Breast epithelium (tissue), 4 donors: ENCODE measurements at places on chromosomes 1 and 21. TPM values are rescaled to one million over a fixed set of nuclear protein-coding genes. Genes with fewer than 3 reads are reported as not detected.
A peak's percentile ranks its signal among the peaks of the same experiment; 100 is the strongest.

TMEM269 gene
- total RNA-seq, result 0.16 TPM

S100A14 gene
- 70.1 TPM for total RNA-seq

RBBP5 gene
- total RNA-seq, result 15.7 TPM

PBX1 gene
- total RNA-seq, result 64.5 TPM

SELENBP1 gene
- 123 TPM for total RNA-seq

MAP3K21 gene
- total RNA-seq, result 1.3 TPM

DNASE2B gene
- 7.2 TPM for total RNA-seq

PTGFR gene
- 2.3 TPM for total RNA-seq

RGS16 gene
- total RNA-seq, result 1.3 TPM

KDF1 gene
- total RNA-seq, result 22.2 TPM

GRCh38 chr1:9345471-9345870 is 52.8 kb downstream of the SPSB1 start:
- no peak for DNase-seq

DNA sequence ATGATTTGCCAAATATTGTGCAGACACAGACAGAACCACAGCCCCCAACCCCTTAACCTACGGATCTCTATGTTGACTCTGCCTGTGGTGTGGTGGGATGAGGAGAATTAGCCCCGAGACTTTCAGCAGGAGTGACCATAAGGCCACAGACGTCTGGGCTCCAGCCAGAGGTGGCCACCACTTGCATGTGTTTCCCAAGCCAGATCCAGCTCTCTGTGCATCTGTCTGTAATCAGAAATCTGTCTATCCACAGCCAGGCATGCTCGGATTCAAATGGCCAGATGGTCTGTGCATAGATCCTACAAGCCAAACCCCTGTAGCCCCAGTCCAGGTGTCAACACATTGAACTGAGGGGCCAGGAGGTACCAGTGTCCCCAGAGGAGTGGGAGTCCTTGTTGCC is 140.6 kb downstream of the SYF2 start:
- DNase-seq, result no peak

- DNase-seq, result no peak
Observed at GRCh38 chr1:189499736-189500135, 977.9 kb downstream of the BRINP3 start.

GRCh38 chr1:97457446-97458089 is 463.3 kb downstream of the DPYD start:
- DNase-seq, result no peak

DNA sequence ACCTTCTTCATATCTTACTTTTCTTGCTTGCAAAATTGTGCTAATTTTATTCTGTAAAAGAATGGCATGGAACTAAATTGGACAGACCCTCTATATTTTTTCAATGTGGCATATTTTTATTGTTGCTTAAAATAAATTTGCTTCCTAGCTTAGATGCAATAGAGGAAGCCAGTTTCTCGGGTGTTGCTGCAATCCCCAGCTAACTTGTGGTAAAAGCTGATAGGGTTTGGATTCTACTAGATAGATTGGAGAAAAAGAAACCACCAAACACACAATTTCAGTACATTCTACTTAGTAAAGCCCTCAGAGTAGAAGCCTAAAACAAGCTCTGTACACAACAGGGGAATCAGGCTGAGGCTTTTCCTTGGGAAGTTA is 49.5 kb upstream of the GCLM start:
- DNase-seq, result no peak

- no peak for DNase-seq
Observed at GRCh38 chr1:53091841-53092645, 30.0 kb downstream of the PODN start.

DNA sequence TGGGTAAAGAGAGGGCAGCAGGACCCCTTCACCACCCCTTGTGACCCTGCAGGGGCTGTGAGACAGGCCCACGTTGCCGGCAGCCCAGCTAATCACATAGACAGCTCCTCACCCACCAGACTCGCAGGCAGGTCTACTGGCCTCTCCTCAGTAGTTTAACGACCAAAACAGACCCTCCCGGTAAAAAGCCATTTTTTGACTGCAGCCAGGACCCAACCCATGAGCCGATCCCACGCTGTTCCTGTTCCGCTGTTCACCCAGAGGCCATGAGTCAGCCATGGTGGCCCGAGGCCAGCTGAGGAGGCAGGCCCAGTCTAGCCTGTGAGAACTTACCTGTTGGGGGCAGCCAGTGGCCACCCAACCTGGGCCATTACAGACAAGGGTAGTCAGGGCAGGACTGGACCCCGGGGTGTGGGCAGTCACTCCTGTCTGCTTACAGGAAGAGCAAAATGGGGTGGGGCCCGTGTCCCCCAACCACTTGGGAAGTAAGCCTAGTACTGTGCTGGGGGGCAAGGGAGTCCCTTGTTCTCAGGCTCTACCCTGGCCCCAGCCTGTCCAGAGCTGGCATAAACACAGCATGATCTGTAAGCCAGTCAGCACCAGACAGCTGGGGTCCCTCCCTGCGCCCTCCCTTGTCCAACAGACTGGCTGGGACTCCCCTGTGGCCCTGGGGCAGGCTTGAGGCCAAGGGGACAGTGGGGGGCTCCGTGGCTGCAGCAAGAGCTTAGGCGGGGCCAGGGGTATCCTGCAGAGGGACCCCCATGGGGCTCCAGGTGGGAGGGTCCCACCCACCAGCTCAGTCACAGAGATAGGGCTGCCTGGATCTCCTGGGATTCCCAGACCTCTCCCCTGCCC is 61.9 kb downstream of the WNT9A start:
- DNase-seq, result no peak

DNA sequence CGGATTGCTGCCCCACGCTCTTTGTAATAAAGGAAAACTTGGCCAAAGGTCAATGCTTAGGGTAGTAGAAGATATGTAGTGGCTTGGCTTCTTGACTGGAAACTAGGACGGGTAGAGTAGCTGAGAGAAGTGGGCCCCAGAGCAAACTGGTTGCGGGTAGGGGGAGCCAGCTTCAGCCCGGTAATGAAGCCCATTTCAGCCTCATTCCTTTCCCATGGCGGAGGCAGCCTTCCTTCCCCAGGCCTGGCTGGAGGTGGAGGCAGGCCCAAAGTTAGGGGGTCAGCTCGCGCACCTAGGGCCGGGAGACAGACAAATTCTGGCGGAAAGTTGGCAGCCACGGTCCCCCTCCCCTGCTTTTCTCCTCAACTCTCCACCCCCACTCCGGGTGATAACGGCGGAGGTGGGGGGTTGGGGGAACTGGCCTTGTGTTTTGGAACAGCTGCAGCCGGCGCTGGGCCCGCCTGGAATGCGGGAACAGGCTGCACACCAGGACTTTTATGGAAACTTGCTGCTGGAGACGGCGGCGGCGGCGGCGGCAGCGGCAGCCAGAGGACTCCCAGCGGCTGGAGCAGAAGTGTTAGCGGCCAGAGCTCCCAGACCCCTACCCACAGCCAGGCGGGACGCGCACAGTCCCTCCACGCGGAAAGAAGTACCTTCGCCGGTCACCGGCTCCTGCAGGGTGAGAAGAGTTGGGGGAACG is at the start of gene NEXN:
NEXN (plus strand) TSS at position 544 of the 700 bp plus-strand sequence. CDS start 27,483 bp downstream, outside the sequence.
- DNase-seq, result peak; percentile 68

DNA sequence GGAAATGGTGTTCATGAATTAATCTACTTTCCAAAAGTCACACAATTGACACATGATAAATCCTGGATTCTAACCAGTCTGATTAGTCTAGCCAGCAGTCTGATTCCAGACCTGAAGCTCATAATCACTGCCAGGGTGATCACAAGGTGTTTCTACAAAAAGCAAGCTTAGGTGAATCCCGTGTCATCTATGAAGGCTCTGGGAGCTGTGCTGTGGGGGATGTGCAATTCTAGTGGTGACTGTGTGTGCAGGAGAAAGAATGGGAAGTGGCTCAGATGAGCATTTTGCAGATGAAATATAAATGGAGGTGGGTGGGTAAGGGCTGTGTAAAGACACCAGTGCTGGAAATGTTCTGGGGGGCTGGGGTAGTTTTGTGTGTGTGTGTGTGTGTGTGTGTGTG is 1.8 kb upstream of the NPPB start:
- DNase-seq, result no peak

- no peak for DNase-seq
Observed at GRCh38 chr1:24762133-24762676, 17.0 kb downstream of the CLIC4 start.

DNA sequence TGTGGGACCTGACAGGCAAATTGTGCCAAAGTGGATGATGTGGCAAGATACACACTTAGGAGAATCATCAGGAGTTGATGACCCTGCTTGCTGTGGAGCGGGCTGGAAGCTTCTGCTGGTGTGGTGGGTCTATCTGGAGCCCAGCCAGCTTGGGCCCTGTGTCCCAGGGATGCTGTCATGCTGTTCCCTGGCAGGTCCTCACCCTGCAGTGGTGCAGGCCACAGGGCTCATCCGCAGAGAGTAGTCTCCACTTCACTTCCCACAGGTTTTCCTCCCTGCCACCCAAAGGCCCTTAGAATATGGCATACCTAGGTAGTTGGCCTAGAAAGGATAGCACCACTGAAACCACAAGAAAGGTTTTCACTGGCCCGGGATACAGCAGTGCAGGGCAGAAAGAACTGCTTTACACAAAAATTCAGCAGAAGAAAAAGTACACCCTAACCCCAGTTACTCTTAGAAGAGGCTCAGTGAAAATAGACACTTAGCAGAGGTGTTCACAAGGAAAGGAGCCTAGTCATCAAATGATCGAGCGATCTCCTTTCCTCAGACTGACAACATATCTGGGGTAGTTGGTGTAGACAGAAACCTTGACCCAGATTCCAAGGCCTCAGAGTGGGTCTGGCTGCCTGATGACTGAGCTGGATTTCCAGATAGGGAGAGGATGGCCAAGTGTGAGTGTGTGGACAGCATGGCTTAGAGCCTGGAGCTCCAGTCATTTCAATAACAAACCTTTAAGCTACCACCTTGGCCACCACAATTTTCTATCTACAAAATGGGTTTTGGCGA is 1.3 kb upstream of the C1orf226 start:
- no peak for DNase-seq

- no peak for DNase-seq
Observed at GRCh38 chr1:112256411-112256810, 139.6 kb upstream of the CTTNBP2NL start.

DNA sequence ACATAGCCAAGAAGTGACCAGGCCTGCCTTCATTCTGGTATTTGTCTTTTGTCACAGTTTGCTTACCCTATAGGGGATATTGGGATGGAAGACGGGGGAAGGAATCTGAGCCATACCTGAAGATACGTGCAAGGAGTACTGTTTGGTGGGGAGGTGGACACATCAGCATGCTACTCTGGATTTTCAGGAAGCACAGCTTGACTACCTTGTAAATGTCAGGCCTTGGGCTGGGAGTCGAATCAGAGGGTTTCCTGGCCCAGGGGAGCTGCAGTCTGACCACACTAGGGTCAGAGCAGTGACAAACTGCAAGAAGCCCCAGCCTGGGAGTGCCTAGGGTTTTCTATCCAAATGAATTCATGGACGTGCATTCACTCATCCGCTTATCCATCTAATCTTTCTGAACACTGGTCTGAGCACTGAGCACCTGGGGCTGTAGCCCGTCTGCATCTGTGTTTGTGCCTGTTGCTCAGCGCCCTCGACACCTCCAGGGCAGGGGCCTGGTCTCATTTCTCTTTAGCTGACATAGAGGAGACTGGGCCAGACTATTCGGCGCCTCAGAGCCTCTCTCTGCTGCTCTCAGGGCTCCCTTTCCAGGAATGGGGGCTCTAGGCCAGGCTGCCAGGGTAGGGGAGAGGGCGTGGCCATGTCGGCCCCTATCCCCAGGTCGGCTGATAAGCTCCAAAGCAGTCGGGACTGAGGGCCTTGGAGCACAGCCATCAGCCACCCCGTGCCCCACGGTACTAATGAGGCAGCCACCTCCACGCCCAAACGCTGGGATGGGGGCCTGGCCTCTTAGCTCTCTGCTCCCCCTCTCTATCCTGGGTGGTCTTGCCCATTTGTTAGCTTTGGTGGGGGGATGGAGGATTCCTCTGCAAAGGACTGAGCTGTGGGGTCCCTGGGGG is 47.0 kb upstream of the SLC2A1 start:
- DNase-seq, result no peak

DNA sequence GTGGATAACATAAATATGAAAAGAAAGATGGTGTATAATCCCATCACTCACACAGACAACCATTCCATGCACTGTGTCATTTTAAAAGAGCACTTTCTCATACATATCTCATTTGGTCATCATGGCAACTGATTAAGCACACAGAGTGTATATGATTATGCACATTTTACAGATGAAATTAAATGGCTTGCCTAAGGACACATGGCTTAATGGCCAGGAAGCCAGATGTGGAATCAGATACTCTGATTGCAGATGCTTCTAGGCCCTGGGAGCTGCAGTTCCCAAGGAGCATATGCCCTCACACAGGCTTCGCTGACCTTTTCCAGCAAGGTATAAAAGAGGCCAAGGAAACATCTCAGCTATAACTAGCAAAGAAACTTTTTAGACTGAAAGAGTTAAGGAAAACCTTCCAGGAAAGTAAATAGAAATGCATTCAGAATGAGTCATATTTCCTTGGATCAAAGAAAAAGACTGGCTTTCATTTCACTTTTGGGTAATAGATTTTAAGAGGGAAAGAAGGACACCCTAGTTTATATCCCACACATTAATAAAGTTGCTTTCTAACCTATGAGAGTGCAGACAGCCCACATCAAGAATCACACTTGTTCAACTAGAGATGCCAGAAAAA is 19.6 kb upstream of the FAM89A start:
- DNase-seq, result no peak

GRCh38 chr21:45405819-45406762 is 1.1 kb downstream of the COL18A1 start:
- no peak for DNase-seq

DNA sequence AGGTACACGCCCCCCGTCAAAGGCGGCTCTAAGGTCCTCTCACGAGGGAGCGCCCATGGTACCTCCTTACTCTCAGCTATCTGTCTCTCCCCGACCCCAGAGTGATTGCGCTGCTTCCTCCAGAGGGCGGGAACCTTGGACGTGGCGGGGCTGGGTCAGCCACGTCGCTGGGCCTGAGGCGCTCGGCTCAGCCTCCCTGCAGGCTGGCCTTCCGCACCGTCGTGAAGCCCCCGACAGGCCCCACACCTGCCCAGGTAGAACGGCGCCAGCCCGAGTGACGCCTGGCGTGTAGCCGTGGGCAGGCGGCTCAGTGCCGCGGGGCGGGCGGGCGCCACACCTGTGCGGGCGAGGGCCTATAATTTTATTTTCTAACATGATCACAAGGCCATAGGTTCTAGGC is 122.2 kb upstream of the BEND5 start:
- no peak for DNase-seq

DNA sequence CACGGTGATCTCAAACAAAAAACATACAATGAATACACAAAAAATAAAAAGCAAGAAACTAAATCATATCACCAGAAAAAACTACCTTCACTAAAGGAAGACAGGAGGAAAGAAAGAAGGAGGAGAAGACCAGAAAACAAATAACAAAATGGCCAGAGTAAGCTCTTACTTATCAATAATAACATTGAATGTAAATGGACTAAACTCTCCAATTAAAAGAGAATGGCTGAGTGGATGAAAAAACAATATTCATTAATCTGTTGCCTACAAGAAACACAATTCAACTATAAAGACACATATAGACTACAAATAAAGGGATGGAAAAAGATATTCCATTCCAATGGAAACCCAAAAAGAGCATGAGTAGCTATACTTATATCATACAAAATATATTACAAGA is 27.2 kb downstream of the LRIF1 start:
- DNase-seq, result no peak

DNA sequence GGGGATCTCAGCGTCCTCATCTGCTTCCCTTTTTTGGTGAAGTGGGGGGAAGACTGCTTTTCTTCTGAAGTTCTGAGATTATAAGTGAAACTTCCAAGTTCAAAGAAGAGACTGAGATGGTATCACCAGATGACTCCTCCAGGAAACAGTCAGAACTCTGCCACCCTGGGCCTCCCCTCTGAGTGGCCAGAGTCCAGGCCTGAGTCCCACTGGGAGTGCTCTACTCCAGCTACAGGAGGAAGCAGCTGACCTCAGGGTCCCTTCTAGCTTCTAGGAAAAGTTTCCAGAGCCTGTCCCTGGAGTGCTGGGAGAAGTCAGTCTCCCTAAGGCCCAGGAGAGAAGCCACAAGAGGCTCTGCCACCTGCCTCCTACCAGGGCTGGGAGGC is 104.7 kb downstream of the CASZ1 start:
- no peak for DNase-seq
